ENCODE measurements at places on chromosomes 12 and 14. TPM values are rescaled to one million over a fixed set of nuclear protein-coding genes. Genes with fewer than 3 reads are reported as not detected.
A peak's percentile ranks its signal among the peaks of the same experiment; 100 is the strongest.

TMPRSS12 gene
- not detected for polyA plus RNA-seq

MUCL1 gene
- polyA plus RNA-seq: 84.1 TPM

KRT4 gene
- polyA plus RNA-seq: 7.7 TPM

BDKRB1 gene
- 0.61 TPM for polyA plus RNA-seq

PFKM gene
- polyA plus RNA-seq: 14.0 TPM

DLK1 gene
- 0.05 TPM for polyA plus RNA-seq

FOXM1 gene
- 3.1 TPM for polyA plus RNA-seq

CD4 gene
- polyA plus RNA-seq: 45.5 TPM

RHEBL1 gene
- polyA plus RNA-seq: 2.6 TPM

KIF26A gene
- polyA plus RNA-seq: 2.5 TPM

DNA sequence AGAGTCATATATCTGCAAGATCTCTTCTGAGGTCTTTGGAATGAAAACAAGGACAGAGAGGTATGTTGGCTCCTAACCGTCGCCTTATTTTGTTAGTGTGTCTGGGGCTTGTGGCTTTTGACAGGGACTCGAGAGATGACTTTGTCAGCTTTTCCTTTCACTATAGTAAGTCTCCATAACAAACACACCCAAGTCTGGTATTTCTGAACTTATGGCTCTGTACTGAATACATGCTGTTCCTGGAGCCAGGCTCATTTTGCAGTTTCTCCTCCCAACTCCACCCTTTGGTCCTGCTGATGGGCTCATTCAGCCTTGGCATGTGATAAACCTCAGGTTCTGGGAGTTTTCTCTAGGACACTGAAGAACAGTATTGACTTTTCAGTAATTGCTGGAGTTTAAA is 27.7 kb upstream of the TMED10 start:
- DNase-seq: no peak

- no peak for DNase-seq
Observed at GRCh38 chr12:99847936-99848335, 136.8 kb downstream of the ANKS1B start.

DNA sequence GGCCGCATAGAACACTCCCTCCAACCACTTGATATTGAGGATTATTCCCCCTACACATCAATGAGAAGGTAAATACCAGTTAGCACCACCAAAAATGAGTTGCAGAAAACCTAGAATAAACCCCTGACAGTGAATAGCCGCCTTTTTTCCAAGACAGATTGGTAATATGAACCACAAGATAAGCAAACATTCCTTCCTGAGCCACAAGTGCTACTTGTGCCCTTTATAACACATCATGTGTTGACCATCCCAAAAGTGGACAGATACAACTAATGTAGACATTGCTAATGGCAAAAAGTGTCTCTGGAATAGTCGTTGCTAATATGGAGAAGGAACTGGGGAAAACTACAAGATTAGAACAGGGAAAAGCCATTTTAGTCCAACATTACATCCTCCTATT is 17.2 kb downstream of the NOXRED1 start:
- DNase-seq: no peak

DNA sequence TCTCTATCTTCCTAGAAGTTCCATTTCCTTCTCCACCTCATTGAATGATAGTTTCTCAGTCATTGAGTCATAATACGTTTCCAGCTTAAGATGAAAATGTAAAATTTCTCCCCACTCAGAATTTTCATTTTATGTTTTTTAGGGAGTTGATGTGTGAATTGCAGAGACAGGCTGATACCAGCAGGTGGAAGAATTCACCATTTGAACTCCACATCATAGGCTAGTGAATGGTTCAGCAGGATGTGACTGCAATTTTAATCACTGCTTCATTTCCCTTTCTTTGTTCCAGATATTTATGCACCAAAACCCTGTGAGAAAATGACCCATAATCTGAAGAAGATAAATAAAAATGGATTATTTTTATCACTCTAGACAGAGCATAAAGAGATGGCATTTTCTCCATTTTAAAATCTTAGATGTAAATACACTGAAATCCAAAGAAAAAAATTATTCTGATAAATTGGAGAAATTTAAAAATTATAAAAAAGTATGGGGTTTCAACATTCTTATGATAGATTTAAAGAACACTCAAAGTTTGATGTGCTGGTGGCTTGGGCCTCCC is 10.6 kb upstream of the PYGL start:
- no peak for DNase-seq

DNA sequence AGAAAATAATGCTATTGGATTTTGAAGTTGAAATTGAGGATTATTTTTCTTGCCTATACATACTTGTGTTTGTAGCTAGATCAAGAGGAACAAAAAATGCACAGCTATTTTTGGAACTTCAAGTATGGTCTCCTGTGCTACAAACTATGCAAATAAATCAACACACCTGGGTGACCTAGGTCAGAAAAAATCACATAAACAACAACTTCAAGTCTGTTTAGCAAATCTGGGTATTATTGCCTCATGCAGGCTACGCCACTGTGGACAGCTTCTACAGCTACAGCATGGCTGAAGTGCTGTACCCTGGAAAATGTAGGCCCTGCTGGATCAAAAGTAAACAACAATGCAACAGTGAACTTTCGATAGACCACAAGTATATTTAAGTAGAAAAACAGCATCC is 87.5 kb downstream of the SLC6A15 start:
- DNase-seq: no peak

- DNase-seq: no peak
Observed at GRCh38 chr12:561908-562593, 101.2 kb downstream of the NINJ2 start.

GRCh38 chr12:92408072-92408900 is 262.6 kb upstream of the BTG1 start:
- no peak for DNase-seq

DNA sequence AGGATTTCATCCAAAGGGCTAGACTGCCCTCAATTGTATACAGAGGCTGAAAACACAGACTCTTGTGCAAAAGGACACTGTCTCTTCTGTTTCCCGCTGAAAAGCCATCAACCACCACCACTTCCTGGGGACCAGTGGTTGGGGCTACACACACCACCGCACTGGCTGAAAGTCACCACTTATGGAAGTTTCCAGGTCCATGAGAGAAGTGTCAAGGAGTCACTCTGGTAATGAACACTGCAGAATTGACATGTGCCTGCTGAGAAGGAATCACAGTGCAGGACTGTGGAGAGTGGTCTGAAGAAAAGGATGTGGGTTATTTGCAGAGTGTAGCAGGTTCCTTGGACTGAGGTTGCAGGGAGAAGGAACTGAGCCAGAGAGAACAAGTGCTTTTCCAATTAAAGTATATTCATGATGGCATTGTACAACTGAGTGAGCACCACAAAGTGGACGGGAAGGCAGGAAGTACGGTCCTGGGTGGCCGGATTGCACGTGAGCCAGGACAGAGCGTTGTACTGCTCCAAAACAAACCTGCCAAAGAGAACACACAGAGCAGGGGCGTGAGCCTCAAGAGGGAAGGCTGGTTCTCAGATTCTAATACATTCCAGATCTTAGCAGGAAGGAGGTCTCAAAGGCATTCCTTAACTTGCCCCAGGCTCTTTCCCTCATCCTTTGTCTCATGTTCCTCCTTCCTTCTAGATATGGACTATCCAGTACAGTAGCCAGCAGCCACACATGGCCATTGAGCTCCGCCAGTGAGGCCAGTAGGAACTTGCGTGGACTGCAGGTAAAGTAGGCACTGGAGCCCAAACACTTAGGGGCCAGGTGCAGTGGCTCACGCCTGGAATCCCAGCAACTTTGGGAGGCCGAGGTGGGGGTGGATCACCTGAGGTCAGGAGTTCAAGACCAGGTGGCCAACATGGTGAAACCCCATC is 316.4 kb downstream of the MED13L start:
- no peak for DNase-seq

GRCh38 chr12:45863332-45863731 is 127.0 kb downstream of the SCAF11 start:
- DNase-seq: no peak

DNA sequence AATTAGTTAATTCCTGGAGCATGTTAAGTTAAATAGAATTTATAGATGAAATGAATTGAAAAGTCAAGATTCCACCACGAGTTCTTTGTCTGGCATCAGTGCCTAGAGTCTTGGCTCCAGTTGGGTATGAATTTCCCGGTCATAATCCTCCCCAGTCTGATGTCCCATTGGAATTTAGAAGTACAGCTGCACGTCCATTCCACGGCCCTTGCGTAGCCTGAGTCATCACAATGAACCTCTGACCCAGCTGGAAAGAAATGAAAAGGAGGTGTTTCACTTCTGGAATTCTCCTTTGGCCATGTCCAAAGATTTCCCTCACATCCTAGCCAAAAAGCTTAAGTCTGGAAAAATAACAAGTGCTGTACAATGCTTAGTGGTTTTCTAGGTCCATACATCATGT is 122.7 kb downstream of the KICS2 start:
- no peak for DNase-seq

DNA sequence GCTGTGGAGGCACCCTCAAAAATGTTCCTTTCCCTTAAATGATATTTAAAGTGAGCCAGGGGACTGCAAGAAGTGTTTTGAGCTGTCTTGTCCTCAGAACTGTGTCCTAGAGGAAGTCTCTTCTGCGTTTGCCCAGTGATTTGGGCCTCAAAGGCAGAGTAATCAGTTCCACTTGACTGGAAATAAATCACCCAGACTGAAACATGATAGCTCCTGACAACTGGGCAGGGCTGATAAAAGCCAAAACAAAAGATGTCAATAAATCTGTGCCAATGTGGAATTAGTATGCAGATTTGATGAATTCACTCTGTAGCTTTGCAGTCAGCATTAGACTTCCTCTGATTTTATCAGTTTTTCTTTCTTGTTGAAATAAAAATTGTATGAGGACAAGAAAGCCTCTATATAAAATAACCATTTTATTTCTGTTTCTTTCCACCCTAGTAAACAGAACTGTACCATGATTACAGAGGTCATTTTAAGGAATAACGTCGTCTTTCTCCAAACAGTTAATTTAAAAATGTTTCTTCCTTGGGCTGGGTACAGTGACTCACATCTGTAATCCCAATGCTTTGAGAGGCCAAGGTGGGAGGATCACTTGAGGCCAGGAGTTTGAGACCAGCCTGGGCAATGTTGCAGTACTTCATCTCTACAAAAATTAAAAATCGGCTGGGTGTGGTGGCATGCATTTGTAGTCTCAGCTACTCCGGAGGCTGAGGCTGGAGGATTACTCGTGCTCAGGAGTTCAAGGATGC is 180.8 kb downstream of the ERC1 start:
- DNase-seq: no peak

DNA sequence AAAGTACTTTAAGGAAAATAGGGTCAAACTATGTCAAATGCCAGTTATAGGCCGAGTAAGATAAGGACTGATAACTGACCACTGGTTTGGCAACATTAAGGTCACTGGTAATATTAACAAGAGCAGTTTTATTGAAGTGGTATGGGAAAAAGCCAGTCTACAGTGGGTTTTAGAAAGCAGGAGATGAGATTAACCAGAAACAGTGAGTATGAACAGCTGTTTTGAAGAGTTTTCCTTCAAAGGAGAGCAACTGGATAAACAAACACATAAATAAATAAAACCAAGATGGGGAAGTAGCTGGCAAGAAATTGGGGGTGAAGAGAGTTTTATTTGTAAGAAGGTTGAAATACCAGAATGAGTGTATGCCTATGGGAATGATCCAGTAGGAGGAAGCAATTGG is 30.3 kb downstream of the KITLG start:
- no peak for DNase-seq

DNA sequence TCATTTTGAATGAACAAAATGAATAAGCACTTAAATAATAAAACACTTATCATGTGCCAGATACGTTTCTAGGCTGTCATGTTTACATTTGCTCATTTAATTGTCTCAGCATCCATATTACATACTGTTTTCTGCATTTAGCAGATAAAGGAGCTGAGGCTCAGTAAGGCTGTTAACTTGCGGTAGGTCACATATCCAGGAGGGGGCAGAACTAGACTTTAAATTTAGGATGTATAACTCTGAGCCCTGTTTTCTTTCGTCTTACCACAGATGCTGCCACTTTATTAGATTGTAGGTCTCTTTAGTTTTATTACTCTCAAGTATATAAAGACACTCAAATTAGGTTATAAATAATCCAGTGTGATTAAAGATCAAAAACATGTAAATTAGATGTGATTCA is 17.7 kb downstream of the IRAK4 start:
- peak; percentile 64 for DNase-seq

DNA sequence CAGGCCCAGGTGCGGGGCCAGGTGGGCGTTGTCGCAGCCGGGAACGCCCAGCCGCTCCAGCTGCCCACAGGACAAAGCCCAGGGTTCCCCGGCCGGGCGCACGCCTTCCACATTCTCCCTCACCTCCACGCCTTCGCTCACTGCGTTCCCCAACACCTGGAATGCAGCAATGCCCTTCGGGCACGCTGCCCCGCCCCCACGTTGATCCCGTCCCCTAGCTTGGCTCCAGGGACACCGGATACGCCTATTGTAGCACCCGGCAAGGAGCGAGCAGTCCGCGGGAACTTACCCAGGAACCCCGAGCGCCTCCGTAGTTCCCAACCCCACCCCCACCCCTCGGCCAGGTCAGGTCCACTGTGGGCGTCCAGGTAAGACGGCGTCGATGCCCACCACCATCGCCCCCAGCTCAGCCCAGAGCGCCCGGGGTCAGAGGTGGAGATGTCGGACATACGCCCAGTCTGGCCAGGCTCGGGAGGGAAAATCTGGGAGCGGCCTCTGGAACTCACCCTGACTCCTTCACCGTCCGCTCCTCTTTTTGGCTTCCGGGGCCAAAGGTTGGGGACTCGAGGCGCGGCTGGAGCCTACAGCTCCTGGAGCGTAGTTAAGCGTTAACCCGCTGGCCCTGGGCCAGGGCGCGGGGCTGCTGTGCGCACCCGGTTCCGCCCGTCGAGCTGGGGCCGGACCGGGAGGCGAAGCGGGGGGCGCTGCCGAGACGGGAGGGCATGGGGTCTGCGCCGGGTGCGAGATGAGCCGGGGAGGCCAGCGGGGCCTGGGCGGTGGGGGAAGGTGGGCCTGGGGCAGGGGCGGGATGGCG is 594 bp upstream of the CEP170B start:
- peak; percentile 32 for DNase-seq

- no peak for DNase-seq
Observed at GRCh38 chr14:84272290-84272721, 1257.6 kb upstream of the FLRT2 start.

DNA sequence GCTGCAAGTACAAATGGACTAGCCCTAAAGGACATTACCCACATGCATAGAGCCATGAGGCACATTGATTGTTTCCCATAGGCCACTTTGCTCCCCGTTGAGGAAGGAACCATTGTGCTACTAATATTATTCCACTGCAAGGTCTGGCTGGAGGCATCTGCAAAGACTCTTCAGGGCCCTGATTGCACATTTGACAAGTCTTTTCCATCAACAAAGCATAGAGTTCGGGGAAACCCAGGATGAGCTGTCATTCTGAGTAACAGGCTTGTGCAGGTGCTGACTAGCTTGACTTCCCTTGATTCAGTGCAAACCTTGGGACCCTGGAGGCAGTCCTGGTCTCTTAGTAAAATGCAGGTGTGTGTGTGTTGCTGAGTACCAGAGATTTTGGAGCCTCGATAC is 73.8 kb downstream of the SUSD6 start:
- DNase-seq: no peak

DNA sequence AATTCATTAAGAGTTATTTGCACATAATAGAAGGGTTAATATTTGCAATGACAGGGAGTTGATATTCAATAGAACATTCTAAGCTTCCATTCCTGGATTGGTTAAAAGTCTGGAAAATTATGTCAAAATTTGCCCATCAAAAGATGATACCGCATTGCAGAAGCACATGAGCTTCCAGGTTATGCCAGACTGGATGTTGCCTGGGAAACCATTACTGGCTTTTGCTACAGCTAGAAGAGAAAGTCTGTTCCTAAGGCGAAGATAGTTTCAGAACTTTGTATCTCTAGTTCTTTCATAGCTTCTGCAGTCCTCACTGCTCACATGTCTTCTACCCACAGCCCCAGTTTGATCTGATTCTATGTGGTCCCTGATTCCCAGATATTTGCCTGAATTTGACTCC is 122.4 kb upstream of the AMIGO2 start:
- no peak for DNase-seq

All from lung (tissue), 17 donors.